ENCODE measurements at places on chromosomes 2 and 18. TPM values are rescaled to one million over a fixed set of nuclear protein-coding genes. Genes with fewer than 3 reads are reported as not detected.

GRCh38 chr2:128756365-128756717, 437.7 kb upstream of the HS6ST1 start:
- no peak for DNase-seq

DNA sequence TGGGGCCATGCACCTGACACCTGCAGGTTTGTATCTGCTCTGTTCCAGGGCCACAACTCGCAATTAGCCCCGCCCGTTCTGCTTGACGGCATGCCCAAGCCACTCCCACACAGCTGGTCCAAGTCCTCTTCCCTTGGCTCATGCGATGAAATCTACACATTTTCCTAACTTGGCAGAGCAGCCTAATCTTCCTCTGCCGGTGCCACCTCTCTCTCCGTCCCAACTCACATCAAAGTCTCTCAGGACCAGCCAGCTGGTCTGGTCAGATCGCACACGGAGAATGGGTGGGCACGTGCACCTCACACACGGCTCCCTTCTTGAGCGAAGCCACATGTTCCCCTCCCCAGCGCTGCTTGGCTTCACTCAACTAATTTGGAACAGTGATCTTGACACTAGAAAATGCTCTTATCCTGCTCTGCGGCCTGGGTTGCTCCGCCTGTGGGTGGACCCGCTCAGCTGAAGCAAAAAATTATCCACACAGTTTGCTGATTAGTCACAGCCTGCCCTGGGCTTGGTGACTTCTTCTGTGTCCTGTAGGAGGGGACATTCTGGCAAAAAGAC, 176.7 kb downstream of the NRP2 start:
- peak; percentile 30 for DNase-seq

DNA sequence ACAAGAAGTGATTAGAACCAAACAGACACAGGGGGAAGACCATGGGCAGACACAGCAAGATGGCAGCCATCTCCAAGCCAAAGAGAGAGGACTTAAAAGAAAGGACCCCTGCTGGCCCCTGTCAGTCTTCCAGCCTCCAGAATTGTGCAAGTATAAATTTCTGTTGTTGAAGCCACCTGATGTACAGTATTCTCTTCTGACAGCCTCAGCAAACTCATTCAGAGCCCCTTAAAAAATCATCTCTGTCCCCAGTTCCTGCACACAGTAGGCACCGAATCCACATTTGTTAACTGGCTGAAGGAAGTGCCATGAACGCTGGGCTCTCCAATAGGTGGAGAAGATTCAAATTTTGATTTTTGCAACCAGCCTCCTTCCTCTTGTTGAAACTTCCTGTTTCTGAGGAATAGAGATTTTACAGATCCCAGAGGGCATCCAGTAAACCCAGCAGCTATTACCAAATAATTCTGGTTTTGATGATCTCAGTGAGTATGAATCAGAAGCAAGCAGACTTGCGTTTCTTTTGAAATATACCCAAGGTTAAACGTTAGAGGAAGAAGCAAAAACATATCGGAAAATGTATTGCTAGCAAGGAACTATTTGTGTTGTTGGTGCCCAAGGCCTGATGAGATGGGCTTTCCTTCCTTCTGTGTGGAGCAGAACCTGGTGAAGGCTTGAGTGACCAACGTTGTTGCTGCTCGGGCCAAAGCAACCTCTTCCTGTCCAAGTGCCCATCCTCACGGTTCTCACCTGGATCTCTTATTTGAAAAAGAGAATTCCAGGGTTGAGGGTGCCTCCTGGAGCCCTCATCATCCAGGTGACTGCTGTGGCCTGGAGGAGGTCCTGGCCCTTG, 47.7 kb upstream of the PLB1 start:
- no peak for DNase-seq

DNA sequence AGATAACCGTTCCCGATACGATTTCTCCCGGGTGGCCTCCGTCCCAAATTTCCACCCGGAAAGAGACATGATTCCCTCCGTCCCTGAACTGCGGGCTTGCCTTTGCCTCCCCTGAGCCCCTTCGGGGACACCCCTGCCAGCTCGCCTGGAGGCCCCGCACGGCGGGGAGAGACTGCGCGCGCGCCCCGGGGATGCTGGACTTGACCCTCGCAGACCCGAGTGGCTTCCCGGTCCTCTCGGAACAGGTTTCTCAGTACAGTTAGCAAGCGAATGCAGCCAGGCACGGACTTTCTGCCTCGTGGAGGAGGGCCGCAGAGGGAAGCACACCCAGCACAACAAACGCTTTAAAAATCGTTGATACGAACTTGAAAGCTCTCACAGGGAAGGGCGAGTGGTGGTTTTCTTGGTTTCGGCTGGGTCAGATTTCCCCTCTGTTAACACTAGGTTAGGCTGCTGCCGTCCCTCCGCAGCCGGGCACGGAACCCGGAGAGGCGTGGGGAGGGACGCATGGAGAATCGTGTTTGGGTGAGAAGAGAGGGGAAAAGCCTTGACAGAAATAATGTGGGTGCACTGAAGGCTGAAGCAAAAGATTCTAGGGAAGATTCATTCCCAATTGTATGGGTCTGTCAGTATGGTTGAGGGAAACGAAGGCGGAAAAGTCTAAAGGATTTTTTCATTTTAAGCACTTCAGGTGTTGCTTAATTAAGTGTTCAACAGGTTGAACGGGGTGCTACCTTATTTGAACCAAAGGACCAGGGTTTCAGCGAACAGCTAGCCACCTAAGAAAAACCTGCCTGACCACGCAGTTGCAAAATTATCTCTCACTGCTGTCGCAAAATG, 916 bp downstream of the TNFRSF11A start:
- no peak for DNase-seq

GRCh38 chr2:71336802-71337201, 5.2 kb downstream of the ZNF638 start:
- no peak for DNase-seq

DES gene
- not detected for total RNA-seq

- no peak for DNase-seq
These were observed 115.5 kb downstream of the KCNF1 start for GRCh38 chr2:11027195-11027594.

PPM1G gene
- 121 TPM for total RNA-seq

DNA sequence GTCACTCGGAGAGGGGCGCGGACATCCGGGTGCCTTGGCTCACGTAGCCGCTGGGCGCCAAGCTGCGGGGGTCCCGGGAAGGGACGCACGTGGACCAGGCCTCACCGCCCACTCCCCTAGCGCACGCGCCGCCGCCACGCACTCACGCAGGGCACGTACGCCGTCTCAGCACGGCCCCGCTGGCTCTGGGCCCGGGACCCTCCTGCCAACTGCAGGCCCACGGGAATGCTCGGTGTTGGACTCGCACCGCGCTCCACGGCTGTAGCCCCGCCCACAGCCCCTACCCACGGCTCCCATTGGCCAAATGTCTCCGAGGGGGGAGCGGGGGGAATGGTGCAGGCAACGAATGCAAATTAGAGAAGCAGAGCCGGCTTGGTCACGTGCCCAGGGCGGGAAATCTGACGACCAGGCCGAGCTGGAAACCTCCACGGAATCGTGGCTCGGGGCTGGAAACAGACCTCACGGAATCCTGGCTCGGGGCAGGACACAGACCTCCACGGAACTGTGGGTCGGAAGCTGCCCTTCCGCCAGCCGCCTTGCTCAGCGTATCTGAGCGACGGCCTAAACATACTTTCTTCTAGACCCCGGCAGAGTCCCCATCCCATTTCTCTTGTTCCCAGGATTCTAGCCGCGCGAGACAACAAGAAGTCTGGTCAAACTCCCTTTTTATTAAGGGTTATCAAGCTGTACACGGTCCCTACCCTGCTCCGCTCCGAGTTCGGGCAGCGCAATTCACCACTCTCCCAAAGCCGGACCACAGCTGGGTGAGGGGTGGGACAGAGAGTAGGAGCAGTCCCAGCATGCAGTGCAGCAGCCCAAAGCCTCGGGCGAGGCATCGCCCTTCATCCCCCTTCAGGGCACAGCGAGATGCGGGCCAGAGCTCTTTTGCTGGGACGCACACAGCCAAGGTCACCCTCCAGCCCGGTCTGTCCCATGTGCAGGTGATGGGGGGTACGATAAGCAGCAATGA, at the start of gene ABCB6:
TSS of gene ABCB6 (minus strand) at position 227 of the 970 bp plus-strand sequence. CDS start 285 bp downstream, outside the sequence.
- peak; percentile 79 for DNase-seq

C2orf78 gene
- total RNA-seq: not detected

GRCh38 chr2:54285451-54285850, 29.4 kb upstream of the TSPYL6 start:
- DNase-seq: no peak

All from Calu3 (cell line).